ENCODE measurements at places on chromosomes 12 and 14. TPM values are rescaled to one million over a fixed set of nuclear protein-coding genes. Genes with fewer than 3 reads are reported as not detected.

Gene OR6C75
- not detected for total RNA-seq

Gene TMEM263
- 25.3 TPM for total RNA-seq

Gene BATF
- 12.9 TPM for total RNA-seq

Gene IFNG-AS1
- 1.3 TPM for total RNA-seq

Gene ERBB3
- 1.4 TPM for total RNA-seq

Gene CLEC9A
- total RNA-seq: 16.2 TPM

Gene HOXC4
- total RNA-seq: 0.19 TPM

Gene EXOC3L4
- 16.0 TPM for total RNA-seq

Gene RD3L
- not detected for total RNA-seq

Gene PTPN6
- 147 TPM for total RNA-seq

Gene ETFBKMT
- total RNA-seq: 0.94 TPM

Gene C3AR1
- 8.2 TPM for total RNA-seq

Gene POLR3B
- total RNA-seq: 7.5 TPM

Gene CAND1
- 98.4 TPM for total RNA-seq

Gene METTL3
- total RNA-seq: 69.3 TPM

Gene RHEBL1
- 3.2 TPM for total RNA-seq

Gene SCN8A
- 0.57 TPM for total RNA-seq

Gene RASSF9
- 1.2 TPM for total RNA-seq

Gene RESF1
- total RNA-seq: 75.2 TPM

Gene SLC7A7
- total RNA-seq: 10.7 TPM

Gene TSPAN19
- total RNA-seq: 0.05 TPM

Gene AKAP3
- 0.76 TPM for total RNA-seq

Gene ADCY6
- 2.6 TPM for total RNA-seq

Gene STK38L
- 35.6 TPM for total RNA-seq

Gene FBRSL1
- 5.9 TPM for total RNA-seq

Gene L2HGDH
- 5.1 TPM for total RNA-seq

Gene RPS6KA5
- 5.1 TPM for total RNA-seq

Gene PPP4R4
- 0.24 TPM for total RNA-seq

Gene C12orf50
- total RNA-seq: 0.09 TPM

Gene KRT5
- 326 TPM for total RNA-seq

Gene SPX
- 10.7 TPM for total RNA-seq

Gene OVCH1
- total RNA-seq: 0.19 TPM

Gene KRT82
- total RNA-seq: 0.05 TPM

Gene CLEC1B
- 0.19 TPM for total RNA-seq

Gene IFI27
- 360 TPM for total RNA-seq

Gene LPAR5
- total RNA-seq: 2.4 TPM

Gene ANO2
- 0.57 TPM for total RNA-seq

Gene MYF6
- total RNA-seq: 0.09 TPM

Gene TAS2R30
- total RNA-seq: 1.7 TPM

Gene LRRC74A
- not detected for total RNA-seq

Gene CIROP
- 0.05 TPM for total RNA-seq

Gene CYP27B1
- 0.42 TPM for total RNA-seq

Gene KIF5A
- total RNA-seq: 0.05 TPM

Gene PRMT5
- total RNA-seq: 76.4 TPM
